ENCODE measurements at places on chromosomes 16 and 17.

DNA sequence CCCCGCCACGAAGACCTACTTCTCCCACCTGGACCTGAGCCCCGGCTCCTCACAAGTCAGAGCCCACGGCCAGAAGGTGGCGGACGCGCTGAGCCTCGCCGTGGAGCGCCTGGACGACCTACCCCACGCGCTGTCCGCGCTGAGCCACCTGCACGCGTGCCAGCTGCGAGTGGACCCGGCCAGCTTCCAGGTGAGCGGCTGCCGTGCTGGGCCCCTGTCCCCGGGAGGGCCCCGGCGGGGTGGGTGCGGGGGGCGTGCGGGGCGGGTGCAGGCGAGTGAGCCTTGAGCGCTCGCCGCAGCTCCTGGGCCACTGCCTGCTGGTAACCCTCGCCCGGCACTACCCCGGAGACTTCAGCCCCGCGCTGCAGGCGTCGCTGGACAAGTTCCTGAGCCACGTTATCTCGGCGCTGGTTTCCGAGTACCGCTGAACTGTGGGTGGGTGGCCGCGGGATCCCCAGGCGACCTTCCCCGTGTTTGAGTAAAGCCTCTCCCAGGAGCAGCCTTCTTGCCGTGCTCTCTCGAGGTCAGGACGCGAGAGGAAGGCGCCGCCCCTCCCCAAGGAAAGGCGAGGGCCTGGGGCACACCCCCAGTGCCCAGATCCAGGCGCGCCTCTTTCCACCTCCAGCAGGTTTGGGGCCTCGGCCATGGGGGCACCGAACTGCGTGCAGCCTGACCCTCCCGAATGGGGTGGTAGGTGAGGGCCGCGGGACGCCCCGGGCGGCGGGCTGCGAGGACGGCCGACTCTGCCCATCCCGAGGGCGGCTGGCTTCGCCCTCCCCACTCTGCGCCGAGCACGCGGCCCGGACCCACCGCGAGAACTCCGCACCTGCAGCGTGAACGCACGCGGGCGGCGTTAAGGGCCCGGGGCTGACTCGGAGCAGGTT lies 664 bp downstream of the HBQ1 start:
- no peak for DNase-seq

DNA sequence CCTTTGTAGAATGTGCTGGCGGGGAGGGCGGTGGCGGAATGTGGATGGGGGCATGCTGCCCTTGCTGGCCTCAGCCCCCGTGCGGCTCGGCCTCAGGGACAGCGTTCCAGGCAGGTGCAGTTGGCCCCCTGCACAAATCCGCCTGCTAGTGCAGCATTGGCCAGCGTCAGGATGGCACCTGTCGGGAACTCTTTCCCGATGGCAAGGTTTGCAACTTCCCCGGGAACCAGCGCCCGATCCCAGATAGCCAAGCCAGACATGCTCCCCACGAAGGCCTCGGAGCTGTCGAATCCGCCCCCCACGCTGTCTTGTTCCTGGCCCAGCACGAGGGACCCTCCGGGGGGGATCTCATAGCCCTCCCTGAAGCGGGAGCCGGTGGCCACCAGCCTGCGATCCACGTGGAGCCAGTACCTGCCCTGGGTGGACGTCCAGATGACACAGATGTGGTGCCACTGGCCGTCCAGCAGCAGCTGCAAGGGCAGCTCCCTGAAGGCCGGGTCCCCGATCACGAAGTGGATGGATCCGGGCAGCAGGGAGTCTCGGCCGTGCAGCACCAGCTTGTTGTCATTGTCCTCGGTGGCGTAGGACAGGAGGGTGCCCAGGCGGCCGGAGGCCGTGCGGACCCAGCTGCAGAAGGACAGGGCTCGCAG lies 2.8 kb downstream of the PTX4 start:
- no peak for DNase-seq

DNA sequence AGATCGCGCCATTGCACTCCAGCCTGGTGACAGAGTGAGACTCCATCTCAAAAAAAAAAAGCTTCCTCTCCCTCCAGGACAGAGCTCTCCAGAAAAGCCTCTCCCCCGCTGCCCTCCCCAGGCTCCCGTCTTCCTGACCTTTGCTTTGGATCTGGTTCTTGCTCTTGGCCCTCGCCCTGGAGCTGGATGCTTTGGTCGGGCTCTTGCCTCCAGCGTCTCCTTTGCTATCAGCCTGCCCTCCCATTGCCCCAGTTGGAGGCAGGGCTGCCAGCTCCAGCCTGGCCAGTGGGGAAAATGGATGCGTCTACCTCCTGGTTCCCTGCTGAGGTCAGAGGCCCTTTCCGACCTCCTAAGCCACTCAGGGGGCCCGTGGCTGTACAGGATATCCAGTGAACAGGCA lies 35.9 kb downstream of the TRARG1 start:
- no peak for DNase-seq

DNA sequence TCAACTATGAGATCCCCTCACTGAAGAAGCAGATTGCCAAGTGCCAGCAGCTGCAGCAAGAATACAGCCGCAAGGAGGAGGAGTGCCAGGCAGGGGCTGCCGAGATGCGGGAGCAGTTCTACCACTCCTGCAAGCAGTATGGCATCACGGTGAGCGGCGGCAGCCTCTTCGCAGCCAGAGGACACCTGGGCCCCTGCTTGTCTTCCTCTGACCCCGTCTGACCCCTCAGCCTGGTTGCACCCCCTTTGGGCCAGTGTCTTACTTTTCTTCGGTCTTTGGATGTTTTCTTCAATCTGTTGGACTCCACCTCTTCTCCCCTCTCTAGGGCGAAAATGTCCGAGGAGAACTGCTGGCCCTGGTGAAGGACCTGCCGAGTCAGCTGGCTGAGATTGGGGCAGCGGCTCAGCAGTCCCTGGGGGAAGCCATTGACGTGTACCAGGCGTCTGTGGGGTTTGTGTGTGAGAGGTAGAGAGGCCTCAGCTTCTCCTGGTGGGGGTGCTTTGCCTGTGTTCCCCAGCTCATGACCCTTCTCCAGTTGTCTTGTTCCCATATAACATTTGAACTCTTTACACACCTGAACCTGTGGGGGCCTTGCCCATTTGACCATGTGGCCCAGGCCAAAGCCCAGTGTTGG lies 4.4 kb downstream of the CDK5RAP3 start:
- DNase-seq: no peak

- no peak for DNase-seq
These were observed 2.1 kb upstream of the GSDMB start for GRCh38 chr17:39920218-39921210.

DNA sequence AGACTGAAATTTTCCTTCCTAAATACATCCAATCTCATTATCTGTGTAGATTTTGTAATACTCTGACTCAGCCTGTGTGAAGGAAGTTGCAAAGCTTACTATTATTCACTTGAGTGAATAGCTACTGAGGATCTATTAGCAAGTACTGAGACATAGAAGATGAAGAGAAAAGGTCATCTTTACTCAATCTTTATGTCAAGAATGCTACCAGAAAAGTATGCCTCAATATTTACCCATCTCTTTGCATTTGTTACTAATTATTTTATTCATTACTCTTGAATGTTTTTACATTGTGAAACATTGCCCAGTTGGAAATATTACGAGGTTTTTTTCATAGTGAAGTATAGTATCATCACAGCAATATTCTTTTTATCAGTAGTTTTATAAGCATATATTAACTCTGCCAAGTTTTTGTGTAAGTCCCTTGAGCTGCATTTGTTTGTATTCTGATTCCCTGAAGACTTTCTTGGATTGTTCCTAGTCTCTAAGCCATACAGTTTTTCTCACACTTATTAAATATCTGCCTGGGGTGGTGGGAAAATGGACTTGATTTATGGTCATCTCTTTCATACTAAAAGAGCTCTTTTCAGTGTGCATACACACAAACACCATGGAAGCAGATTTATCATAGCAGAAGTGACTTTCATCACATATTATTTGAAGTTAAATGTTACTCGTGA lies 110.4 kb downstream of the MRTFB start:
- DNase-seq: peak; percentile 93

DNA sequence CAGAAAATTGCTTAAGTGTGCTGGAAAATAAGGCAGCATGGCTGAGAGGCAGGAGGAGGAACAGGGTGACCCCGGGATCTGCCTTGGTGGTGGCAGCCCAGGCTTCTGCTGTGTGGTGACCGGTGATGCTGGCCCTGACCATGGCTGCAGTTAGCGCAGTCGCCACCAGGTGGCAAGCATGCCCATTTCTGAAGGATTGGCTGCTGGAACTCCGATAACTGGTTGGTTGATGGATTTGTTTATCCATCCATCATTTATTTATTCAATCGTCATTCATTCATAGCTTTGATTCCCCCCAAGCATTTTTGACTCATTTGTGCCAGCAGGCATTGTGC lies 29.1 kb upstream of the ITGA3 start:
- DNase-seq: peak; percentile 52

GRCh38 chr17:42818379-42818778 lies 5.7 kb downstream of the BECN1 start:
- DNase-seq: no peak

- peak; percentile 25 for DNase-seq
These were observed 27.5 kb downstream of the PIMREG start for GRCh38 chr17:6471531-6472465.

DNA sequence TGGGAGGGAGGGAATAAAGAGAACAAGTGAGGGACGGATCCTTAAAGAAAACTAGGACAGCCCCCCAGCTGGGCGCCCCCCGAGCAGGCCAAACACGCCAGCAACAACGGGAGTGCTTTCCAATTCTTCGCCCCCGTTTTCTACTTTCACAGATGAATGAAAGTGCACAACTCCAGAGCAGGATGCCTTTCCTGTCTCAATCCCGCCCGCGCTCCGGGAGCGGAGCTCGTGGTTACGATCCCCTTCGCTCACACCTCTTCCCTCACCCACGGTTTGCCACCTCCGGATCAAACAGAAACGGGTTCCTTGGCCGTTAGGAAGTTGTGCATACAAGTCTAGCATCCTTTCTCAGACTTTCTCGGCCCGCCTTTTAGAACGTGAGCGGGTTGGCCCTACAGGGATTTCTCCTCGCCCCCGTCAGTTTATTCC lies 680 bp downstream of the SKA2 start:
- DNase-seq: no peak

DNA sequence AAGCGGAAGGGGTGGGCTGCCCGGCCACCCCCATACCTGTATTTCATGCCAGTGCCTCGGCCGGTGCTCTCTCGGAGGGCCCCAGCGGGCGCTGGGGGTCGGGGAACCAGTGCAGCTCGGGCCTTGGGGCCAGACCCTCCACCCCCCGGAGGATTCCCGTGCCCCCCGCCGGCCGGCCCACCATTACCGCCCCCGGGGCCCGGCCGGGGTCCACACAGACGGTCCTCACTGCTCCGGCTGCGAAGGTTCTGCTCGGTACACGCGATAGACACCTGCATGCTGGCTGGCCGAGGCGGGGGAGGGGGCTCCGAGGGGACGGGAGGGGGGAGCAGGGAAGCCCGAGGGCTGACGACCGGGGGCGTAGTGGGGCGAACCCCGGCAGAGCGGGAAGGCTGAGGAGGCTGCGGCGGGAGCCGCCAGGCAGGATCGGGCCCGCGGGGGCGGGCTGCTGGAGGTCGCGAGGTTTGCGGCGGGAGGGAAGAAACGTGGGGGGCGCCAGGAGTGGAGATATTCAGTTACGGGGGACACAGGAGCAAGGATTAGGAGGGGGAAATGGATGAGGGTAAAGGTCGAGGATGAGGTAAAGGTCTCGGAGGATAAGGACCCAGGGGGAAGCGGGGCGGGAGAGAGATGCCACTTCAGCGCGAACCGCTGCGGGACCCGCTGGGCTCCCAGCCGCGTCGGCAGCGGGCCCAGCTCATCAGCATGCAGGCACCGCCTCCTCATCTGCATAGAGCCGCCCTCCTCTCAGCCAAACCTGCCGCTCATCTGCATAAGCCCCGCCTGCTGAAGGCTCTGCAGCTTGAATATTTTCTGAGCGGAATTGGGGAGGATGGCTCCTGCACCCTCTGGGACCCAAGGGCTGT lies at the start of gene KCNAB3:
TSS of gene KCNAB3 (minus strand) at position 699 of the 866 bp plus-strand sequence. CDS start at position 278, 421 bp downstream.
- no peak for DNase-seq

- no peak for DNase-seq
These were observed 105.8 kb upstream of the CDH5 start for GRCh38 chr16:66260522-66261254.

DNA sequence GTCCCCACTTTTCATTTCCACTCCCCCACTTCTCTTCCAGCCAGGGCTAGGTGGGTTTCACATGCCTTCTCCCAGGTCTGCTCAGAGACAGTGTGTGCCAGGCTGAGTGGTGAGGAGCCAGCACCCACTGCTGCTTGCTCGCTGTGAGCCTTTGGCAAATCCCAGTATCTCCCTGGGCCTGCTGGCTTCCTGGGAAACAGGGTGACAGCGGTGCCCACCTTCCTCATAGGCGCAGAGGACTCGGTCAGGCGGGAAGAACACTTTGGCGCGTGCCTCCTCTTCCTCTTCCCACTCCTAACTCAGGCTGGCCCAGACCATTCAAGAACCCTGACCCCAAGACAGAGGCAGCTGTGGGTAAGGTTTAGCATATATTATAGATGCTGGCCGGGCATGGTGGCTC lies 456 bp upstream of the PRSS53 start:
- DNase-seq: no peak

DNA sequence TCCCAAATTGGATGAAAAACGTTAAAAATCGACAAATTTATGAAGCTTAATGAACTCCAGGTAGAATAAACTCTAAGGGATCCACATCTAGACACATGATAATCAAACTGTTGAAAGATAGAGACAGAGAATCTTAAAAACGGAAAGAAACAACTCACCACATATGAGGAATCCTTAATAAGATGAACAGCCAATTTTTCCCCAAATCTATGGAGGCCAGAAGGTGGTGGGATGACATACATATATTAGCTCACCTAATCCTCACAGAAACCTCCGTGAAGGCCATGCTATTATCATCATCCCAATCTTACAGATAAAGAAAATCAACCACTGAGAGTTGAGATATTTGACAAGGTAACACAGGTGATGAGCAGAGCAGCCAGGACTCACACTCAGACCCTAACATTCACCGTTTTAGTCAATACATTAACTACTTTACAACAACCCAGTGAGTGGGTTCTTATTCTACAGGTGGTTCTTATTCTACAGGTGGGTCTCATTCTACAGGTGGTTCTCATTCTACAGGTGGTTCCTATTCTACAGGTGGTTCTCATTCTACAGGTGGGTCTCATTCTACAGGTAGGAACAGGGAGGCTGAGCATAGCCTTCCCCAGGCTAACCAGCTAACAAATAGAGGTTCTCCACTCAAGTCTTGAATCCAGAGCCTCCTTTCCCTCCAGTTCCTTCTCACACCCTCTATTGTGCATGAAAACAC lies 4.8 kb downstream of the CACNG1 start:
- no peak for DNase-seq
